ENCODE measurements at places on chromosomes 2 and 18.

- H3K36me3 ChIP-seq: no peaks in the 10 kb centered on the region
- peak overlapping the region; percentile 82 for H3K27ac ChIP-seq
- H3K4me3 ChIP-seq: no peak overlapping the region
- DNase-seq: no peak
Measured at GRCh38 chr2:60354713-60355112, 198.7 kb downstream of the BCL11A start.

GRCh38 chr2:118102433-118103082, 14.3 kb downstream of the INSIG2 start:
- H3K27ac ChIP-seq: peak overlapping the region; percentile 14
- DNase-seq: no peak
- no peaks in the 10 kb centered on the region for H3K27me3 ChIP-seq
- H3K4me1 ChIP-seq: peaks cover 56% of the 10 kb centered on the region
- peak overlapping the region; percentile 6 for H3K4me3 ChIP-seq

DNA sequence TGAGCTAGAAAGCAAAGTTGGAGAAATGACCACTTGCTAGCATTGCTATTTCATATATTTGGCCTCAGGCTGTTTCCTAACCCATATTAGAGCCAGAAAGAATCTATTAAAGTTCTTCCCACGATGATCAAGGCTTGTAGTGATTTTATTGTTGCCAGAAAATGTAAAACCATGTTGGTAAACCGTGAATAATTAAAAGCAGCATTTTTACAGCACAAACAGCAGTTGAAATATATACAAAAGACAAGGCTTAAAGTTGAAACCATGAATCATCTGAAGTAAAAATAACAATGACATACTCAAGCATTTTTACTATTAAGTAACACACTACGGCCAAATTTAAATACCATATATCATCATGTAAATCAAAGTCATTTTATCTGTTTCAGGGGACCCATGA, 27.7 kb upstream of the DSC3 start:
- H3K36me3 ChIP-seq: peaks cover 82% of the 10 kb centered on the region
- DNase-seq: no peak
- no peak overlapping the region for H3K27ac ChIP-seq
- H3K27me3 ChIP-seq: no peaks in the 10 kb centered on the region
- peaks cover 9% of the 10 kb centered on the region for H3K4me1 ChIP-seq
- no peak overlapping the region for H3K4me3 ChIP-seq

DNA sequence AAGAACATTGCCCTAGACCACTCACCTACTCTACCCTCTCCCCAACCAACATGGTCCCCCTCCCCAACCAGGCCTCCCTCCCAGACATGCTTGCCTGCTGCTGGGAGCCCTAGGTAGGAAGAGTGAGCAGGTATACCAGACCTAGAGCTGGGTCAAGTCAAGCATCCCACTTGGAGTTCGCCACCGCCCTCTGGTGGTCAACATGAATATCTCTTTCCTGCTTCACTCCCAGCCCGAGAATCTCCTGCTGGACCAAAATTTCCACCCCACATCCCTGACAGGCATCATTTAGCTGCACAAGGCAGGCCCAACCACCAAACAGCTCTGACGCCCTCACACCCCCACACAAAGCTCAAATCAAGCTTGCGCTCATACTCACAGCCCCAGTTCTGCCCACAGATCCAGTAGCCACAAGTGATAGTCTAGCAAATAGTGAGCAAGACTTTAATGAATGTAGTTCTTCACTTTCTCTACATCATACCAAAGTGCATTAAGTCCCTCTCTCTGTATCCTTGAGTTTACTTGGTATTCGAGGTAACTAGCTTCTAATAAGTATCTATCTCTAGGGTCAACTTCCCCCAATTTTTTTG, 116.0 kb downstream of the TNS1 start:
- H3K4me3 ChIP-seq: no peak overlapping the region
- H3K27ac ChIP-seq: no peak overlapping the region
- DNase-seq: peak; percentile 86
- H3K4me1 ChIP-seq: peaks cover 20% of the 10 kb centered on the region
- peaks cover 13% of the 10 kb centered on the region for H3K27me3 ChIP-seq

DNA sequence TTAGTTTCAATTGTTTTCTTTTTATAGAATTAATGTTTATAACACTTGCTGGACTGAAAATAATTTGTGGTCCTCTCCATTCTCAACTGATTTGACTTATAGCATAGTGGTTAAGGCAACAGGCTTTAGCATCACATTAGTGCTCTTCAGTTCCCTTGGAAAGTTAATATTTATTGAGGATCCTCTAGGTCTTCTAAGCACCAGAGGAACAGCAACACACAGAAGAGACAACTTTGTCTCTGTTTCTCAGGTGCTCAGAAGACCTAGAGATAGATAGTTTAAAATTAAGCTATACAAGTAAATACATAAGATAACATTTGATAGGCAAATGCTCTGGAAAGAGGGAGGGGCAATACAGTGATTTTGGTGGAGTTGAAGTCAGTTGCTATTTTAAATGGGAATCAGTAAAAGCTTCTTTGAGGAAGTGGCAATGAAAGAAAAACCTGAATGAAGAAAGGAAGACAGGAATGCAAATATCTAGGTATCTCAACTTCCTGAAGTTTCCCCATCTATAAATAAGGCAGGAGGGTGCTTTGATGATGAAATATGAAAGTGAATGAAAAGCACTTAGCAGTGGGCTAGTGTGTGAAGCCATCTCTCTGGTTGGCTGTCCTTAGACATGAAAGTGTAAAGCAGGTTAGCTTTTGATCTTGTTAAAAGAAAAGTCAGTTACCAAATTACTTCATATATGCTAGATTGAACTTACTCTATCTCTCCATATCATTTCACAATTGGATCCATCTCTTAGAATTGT, 7.9 kb downstream of the NEUROD1 start:
- no peaks in the 10 kb centered on the region for H3K36me3 ChIP-seq
- H3K27ac ChIP-seq: no peak overlapping the region
- peaks cover 60% of the 10 kb centered on the region for H3K27me3 ChIP-seq
- no peak for DNase-seq

DNA sequence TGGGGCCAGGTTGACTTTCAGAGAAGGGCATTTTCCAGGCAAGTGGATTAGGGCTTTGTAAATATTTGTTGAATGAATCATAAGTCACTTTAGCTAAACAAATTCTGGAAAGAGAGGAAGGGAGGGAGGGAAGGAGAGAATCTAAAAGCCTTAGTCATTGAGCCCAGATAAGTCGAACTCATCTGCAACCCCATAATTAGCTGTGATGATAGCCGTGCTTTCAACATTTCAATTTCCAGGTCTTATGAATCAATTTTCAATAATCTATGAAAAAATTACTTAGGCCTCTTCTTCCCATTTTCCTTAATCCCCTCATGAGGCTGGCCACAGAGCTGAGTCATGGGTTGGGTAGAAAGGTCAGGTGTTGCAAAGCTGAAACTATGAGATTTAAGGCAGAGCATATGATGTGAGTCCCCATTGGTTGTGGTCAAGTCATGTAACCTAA, 111.9 kb upstream of the MAPRE2 start:
- H3K27me3 ChIP-seq: peaks cover 7% of the 10 kb centered on the region
- H3K36me3 ChIP-seq: no peaks in the 10 kb centered on the region
- DNase-seq: no peak
- no peak overlapping the region for H3K27ac ChIP-seq
- no peak overlapping the region for H3K4me3 ChIP-seq

GRCh38 chr18:11147962-11148679, 1.2 kb downstream of the PIEZO2 start:
- no peak overlapping the region for H3K27ac ChIP-seq
- no peaks in the 10 kb centered on the region for H3K36me3 ChIP-seq
- peak; percentile 22 for DNase-seq
- peaks cover 30% of the 10 kb centered on the region for H3K4me1 ChIP-seq
- peaks cover 78% of the 10 kb centered on the region for H3K27me3 ChIP-seq
- H3K4me3 ChIP-seq: peak overlapping the region; percentile 82

GRCh38 chr2:71496156-71496770, 42.9 kb downstream of the DYSF start:
- no peak for DNase-seq
- peaks cover 5% of the 10 kb centered on the region for H3K4me1 ChIP-seq
- no peak overlapping the region for H3K4me3 ChIP-seq
- H3K27me3 ChIP-seq: peaks cover 4% of the 10 kb centered on the region
- H3K27ac ChIP-seq: no peak overlapping the region

DNA sequence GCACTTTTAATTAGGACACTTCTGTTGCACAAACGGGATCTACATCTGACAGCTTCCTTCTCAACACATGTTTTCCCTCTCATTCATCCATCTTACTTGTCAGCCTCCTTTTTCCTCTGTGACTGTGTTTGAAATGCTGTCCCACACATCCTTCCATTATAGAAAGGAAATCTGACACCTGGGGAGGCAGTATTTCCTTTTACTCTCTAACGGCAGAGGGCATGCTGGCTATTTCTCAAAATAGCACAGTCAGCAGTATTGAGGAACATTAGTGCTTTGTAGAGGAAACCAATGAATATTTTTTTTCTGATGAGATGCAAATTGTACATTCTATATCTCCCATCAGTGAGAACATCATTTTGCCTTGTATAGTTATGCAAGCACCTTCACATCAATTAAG, 668.7 kb downstream of the SLC4A3 start:
- H3K27me3 ChIP-seq: peaks cover 4% of the 10 kb centered on the region
- peaks cover 32% of the 10 kb centered on the region for H3K4me1 ChIP-seq
- H3K4me3 ChIP-seq: no peak overlapping the region
- H3K36me3 ChIP-seq: peaks cover 9% of the 10 kb centered on the region
- H3K27ac ChIP-seq: peak overlapping the region; percentile 23

DNA sequence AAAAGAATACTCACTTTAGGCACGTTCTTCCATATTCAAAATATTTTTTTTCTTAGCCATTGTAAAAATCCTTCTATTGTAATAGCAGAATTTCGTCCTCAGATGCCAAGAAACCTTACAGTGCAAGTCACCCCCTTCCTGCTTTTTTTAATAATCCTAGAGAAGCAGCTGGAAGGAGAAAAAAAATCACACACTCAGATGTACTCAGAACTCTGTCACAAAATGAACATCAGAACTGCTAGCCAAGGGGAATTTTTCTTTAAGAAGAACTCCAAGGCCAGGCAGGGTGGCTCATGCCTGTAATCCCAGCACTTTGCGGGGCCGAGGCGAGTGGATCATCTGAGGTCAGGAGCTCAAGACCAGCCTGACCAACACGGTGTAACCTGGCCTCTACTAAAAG, 127.3 kb upstream of the SPATS2L start:
- DNase-seq: no peak
- peaks cover under 1% of the 10 kb centered on the region for H3K4me1 ChIP-seq
- no peak overlapping the region for H3K27ac ChIP-seq
- peaks cover under 1% of the 10 kb centered on the region for H3K27me3 ChIP-seq
- no peaks in the 10 kb centered on the region for H3K36me3 ChIP-seq

DNA sequence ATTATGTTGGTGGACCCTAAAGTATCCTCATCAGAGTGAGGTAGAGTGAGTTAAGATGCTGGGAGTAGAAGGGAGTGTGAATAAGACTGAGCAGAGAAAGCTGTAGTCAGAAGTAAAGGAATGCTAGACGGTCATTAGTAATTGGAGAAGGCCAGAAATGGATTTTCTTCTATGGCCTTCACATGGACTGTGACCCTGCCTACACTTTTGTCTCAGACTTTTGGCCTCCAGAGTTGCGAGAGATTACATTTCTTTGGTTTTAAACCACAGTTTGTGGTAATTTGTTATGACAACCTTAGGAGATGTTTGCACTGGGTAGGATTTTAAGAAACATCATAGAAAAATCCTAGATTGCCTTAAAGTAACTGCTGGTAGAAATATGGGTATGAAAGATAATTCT, 1267.7 kb upstream of the TMEFF2 start:
- peaks cover 5% of the 10 kb centered on the region for H3K4me1 ChIP-seq
- DNase-seq: no peak
- H3K27ac ChIP-seq: peak overlapping the region; percentile 60
- H3K27me3 ChIP-seq: no peaks in the 10 kb centered on the region
- no peaks in the 10 kb centered on the region for H3K36me3 ChIP-seq

DNA sequence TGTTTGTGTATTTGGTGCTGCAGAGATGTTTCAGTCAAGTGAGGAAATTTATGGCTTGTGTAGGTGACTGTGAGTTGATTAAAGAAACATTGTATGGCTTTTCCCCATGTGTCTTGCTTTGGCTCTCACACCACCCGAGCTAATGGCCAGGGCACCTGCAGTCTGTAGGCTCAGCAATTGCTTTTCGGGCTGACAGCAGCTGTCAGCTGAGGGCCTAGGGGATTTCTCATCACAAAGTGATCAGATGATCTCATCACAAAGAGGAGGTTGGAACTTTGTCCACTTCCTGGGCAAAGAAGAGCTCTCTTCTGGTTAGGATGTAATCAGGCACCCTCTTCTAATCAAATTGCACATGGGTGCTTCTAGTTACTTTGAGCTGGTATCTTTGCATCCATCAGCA, 632.2 kb downstream of the SLC4A3 start:
- H3K4me1 ChIP-seq: peaks cover 9% of the 10 kb centered on the region
- no peaks in the 10 kb centered on the region for H3K27me3 ChIP-seq
- no peak overlapping the region for H3K4me3 ChIP-seq
- DNase-seq: no peak
- H3K27ac ChIP-seq: no peak overlapping the region

DNA sequence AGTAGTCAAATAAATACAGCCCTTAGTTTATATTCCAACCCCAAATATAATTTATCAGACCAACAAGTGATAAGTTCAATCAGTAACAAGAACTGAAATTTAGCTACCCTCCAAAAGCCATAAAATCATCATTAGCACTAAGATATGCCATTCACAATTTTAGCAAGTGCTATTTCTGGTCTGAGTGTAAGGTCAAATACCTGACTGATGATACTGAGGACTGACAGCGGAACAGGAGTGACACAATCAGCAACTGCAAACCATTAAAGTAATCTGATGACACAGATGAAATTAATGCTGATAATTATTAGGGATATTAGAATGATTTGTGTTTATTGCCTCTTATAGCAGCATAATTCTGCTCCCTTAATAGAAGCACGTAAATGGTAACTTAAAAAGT, 152.7 kb upstream of the SPHKAP start:
- H3K36me3 ChIP-seq: no peaks in the 10 kb centered on the region
- no peak overlapping the region for H3K27ac ChIP-seq
- H3K4me3 ChIP-seq: no peak overlapping the region
- H3K4me1 ChIP-seq: no peaks in the 10 kb centered on the region
- DNase-seq: no peak

GRCh38 chr2:44834656-44835055, 106.8 kb upstream of the SIX3 start:
- H3K36me3 ChIP-seq: no peaks in the 10 kb centered on the region
- peak overlapping the region; percentile 8 for H3K27ac ChIP-seq
- no peak overlapping the region for H3K4me3 ChIP-seq
- DNase-seq: no peak
- H3K4me1 ChIP-seq: no peaks in the 10 kb centered on the region
- peaks cover 51% of the 10 kb centered on the region for H3K27me3 ChIP-seq

DNA sequence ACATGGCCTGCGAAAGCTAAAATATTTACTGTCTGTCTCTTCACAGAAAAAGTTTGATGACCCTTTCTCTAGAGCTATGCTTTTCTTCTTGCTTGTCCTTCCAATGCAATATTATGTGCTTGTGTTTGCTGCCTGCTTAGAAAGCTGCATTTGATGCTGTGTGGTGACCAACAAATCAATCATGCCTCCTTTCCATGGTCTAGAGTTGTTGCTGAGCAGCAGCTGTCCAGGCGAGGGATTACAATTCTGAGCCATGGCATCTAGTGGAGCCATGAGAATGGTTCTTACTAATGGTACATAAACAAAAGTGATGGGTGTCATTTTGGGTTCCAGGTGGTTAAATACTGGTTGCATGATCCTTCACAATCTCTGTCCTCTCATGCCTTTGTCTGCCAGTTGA, 1142.1 kb downstream of the DPP10 start:
- H3K4me3 ChIP-seq: no peak overlapping the region
- no peaks in the 10 kb centered on the region for H3K27me3 ChIP-seq
- peaks cover 16% of the 10 kb centered on the region for H3K36me3 ChIP-seq
- H3K27ac ChIP-seq: no peak overlapping the region
- H3K4me1 ChIP-seq: no peaks in the 10 kb centered on the region

GRCh38 chr2:88024509-88024908, 8.2 kb upstream of the RNU2-63P start:
- H3K36me3 ChIP-seq: peaks cover 40% of the 10 kb centered on the region
- peaks cover 5% of the 10 kb centered on the region for H3K27me3 ChIP-seq
- H3K4me3 ChIP-seq: no peak overlapping the region
- no peak overlapping the region for H3K27ac ChIP-seq
- peaks cover 7% of the 10 kb centered on the region for H3K4me1 ChIP-seq
